ENCODE measurements at places on chromosomes 4 and X. TPM values are rescaled to one million over a fixed set of nuclear protein-coding genes. Genes with fewer than 3 reads are reported as not detected.

PLXNB3 gene
- total RNA-seq, result 2.9 TPM

NAT8L gene
- total RNA-seq, result under 0.01 TPM

TCEAL2 gene
- total RNA-seq, result not detected

MCTS1 gene
- 28.3 TPM for total RNA-seq

WDFY3 gene
- 55.0 TPM for total RNA-seq

ARFIP1 gene
- 27.0 TPM for total RNA-seq

DGKK gene
- not detected for total RNA-seq

SPIN2B gene
- total RNA-seq, result 6.2 TPM

NELFA gene
- 15.0 TPM for total RNA-seq

NPY1R gene
- not detected for total RNA-seq

TSPAN5 gene
- 15.1 TPM for total RNA-seq

HTN1 gene
- total RNA-seq, result not detected

CFAP97 gene
- 12.3 TPM for total RNA-seq

MAGEA9B gene
- not detected for total RNA-seq

PCYT1B gene
- not detected for total RNA-seq

NKX3-2 gene
- not detected for total RNA-seq

UGT2A1 gene
- total RNA-seq, result not detected

MRPL1 gene
- 25.5 TPM for total RNA-seq

GPR173 gene
- total RNA-seq, result 4.0 TPM

ADGRG2 gene
- not detected for total RNA-seq

STATH gene
- total RNA-seq, result not detected

PRDM8 gene
- total RNA-seq, result not detected

CXCL6 gene
- total RNA-seq, result 0.31 TPM

TLR10 gene
- not detected for total RNA-seq

MAPK10 gene
- under 0.01 TPM for total RNA-seq

VSIG4 gene
- not detected for total RNA-seq

PDZD4 gene
- not detected for total RNA-seq

CCKAR gene
- total RNA-seq, result not detected

LINC00632 gene
- total RNA-seq, result 0.49 TPM

Data from bladder microvascular endothelial cell (primary cell).